ENCODE measurements at places on chromosomes 3 and 15.

DNA sequence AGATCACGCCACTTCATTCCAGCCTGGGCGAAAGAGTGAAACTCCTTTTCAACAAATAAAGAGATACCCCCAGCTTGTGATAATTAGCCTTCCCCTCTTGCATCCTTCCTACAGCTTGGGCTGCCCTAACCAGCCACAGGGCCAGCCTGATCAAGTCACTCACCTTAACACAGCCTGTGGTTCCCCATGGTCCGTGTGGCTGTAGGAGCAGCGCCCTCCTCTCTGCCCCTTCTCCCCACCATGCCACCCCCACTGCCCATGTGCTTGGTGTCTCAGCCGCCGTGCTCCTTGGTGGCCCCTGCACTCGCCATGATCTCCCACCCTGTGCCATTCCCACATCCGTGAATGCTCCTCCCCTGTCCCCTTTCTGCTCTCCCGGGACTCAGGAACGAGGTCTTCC is 13.2 kb upstream of the RPP14 start:
- no peak for DNase-seq

- DNase-seq, result no peak
Measured at GRCh38 chr3:167880183-167880582, 144.7 kb downstream of the SERPINI1 start.

DNA sequence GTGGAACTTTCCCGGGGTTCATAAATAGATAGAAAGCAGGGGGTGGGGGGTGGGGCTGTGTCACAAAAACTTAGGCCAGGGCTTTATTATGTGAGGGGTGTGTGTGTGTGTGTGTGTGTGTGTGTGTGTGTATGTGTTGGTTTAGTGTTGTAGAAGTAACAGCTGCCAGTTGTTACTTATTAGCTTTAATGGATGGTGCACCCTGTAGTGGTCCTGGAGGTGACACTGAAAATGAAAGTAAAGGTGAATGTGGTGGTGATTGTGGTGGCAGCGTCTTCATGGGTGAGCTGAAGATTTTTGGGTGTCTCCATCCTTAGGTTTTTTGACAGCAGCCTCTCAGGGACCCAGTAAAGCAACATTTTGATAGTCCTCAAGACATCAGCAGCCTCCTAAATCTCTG is 449.9 kb downstream of the PDCD6IP start:
- no peak for DNase-seq

DNA sequence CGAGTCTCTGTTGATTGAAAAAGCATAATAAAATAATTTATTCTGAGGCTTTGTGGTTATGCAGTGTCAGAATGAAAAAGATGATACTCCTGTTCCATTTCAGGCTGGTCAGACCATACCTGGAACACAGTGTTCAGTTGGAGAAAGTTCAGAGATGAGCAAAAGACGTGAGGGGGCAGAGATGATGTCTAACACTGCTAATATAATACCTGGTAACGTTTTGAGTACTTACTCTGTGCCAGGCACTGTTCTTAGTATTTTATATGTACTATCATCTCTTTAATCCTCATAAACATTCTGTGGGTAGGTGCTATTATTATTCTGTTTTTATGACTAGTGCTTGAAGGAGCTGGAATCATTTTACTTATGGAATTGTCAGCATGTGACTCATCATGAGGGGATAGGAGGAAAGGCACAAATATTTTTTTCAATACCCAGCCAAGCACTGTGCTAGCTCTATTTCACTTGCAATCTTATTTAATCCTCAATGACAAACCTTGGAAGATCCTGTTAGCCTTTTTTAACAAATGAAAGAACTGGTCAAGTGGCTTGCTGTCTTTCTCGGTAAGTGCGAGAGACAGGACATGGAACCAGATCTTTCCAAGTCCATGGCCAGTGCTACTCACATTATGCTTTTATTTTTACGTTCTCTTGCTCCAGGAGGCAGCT is 31.8 kb downstream of the IQGAP1 start:
- DNase-seq, result no peak

DNA sequence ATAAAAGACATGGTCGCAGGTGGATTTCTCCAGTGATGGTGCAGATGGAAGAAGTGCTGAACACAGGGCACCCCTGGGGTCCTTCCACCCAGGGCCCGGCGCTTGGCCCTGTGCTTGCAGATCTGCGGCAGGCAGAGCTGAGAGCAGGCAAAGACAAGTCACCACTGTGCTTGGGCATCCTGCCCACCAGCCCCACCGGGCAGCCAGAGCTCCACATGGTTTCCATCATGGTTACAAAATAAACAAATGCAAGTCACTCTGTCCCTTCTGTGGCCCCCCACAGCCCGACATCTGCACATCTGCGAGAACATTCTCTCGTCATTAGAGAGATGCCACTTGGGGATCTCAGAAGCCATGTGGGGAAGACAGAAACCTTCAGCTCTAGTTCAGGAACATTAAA is 37.6 kb upstream of the SFMBT1 start:
- DNase-seq, result no peak

GRCh38 chr3:46986055-46986730 is 6.7 kb downstream of the NBEAL2 start:
- DNase-seq, result no peak

DNA sequence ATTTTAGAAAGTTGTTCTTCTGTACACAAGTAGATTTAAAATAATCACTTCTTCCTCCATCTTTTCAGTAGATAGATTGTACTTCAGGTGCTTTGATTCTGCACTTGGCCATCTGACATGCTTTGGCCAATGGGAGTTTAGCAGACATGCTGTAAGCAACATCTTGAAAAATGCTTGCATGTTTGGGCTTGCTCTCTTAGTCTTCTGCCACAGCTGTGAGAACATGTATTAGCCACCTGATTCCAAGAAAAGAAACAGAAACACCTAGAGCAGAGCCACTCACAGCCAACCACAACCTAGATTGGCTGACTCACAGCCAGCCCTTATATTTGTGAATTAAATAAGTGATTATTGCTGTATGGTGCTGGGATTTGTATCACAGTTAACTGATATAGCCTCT is 70.2 kb upstream of the GADL1 start:
- no peak for DNase-seq

- no peak for DNase-seq
Measured at GRCh38 chr15:81336568-81336967, 12.6 kb upstream of the STARD5 start.

GRCh38 chr3:89402051-89402450 is 294.6 kb downstream of the EPHA3 start:
- DNase-seq, result no peak

DNA sequence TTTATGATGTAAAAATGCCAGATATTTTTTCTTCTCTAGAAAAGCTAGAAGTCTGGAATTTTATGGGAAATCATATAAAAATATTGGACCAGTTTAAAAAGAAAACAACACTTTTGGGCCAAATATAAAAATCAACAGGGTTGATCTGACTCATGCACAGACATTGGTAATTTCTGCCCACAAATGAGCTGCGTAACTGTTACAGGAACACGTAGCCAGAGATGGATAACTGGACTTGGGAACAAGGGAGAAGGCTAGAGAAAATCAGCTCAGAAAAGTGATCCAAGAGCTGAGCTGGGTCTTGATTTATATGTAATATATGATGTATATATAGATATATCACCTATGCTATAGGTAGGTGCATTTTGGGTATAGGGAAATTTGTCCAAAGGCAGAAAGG is 36.8 kb upstream of the NAALADL2 start:
- DNase-seq, result no peak

DNA sequence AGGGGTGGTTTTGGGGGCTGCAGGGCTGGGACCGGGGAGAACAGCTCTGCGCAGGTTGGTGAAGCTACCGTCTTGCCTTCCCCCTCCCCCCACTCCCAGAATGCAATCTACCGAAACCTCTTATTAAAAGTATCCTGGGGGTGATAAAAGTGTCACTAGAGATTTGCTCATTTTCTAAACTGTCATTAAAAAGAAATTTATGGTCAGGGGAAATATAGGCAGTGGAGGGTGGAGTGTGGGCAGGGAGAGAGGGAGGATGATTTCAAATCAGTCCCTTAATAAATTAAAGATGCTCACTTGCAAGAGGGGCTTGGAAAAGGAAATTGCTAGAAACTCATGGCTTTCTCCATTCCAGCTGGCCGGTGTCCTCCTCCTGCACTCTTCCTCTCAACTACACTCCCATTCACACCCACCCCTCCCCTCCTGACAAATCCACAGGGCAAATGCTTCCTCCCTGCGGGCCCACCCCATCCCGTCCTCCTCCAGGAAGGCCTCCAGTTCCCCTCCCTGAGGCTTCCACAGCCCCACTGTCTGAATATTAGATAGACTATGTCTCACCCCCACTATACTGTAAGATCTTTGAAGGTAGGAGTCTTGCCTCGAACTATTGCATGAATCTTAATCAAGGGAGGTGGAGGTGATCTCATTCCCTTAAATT is 83.9 kb downstream of the TLE3 start:
- DNase-seq, result no peak

- no peak for DNase-seq
Measured at GRCh38 chr3:178325330-178325729, 210.9 kb upstream of the KCNMB2 start.

DNA sequence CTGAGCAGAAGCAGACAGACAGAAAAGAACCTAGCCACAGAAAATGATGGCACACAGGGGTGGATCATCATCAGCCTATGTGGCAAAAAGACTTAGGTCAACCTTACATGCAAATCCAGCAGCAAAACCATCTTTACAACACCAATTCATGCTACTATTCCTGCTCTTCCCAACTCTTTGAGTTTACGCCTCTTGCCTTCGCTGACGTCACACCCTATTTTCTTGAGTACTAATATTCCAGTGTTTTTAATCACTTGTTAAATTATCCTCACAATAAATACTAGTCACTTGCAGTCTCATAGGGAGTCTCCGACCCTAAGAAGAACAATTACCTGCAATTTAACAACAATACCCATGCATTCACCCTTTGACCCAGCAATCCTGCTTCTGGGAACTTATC is 6.0 kb upstream of the PSMD6 start:
- no peak for DNase-seq

DNA sequence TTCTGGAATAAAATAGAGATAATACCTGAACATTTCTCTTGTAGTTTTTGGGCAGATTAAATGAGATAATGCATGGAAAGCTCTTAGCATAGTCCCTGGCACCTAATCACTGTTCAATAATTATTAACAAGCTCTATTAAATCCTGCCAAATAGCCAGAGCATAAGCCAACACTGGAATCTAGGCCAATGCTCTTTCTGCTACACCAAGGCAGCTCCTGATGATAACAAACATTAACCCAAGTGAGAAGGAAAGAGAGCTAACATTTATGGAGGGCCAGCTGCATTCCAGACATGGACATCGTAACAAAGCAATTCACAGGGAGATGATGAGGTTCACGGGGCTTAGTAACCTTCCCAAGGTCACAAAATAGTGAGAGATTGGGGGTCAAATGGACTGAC is 23.3 kb downstream of the LARP6 start:
- DNase-seq, result no peak

Measured in SHP77 (cell line).